ENCODE measurements at places on chromosomes 3 and 15.

DNA sequence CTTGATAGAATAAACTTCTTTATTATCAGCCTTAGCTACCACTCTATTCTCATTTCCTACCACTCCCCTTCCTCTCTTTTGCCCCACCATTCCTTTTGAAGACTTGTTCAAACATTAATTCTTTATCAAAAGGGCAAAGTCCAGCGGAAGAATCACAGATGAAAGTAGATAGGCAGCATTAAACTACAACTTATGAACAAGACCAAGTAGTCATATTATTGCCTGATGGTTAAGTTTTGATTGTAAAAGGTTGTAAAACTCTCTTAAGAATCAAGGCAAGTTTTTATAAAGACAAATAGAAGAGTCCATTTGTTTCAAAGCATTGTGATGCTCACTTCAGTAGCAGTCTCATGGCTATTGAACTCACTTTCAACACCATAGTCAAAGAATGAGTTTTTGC is 22.4 kb upstream of the TGFBR2 start:
- DNase-seq: no peak

- no peak for DNase-seq
Measured at GRCh38 chr3:115633467-115633866, 10.2 kb downstream of the GAP43 start.

DNA sequence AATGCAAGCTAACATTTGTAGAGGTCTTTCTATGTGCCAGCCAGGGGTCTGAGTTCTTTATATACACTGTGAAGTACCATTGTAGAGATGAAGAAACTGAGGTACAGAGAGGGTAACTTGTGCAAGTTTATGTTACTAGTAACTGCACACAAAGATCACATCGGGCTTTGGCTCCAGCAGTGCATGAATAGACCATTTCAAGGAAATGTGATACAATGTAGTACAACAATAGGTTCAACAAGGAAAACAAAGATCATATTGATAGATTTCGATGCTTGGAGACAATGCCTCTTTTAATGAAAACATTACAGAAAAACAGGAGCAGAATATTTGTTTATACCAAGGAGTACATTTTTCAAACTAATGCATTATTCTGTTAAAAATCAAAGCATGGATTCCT is 115.3 kb downstream of the POLR2M start:
- DNase-seq: no peak

DNA sequence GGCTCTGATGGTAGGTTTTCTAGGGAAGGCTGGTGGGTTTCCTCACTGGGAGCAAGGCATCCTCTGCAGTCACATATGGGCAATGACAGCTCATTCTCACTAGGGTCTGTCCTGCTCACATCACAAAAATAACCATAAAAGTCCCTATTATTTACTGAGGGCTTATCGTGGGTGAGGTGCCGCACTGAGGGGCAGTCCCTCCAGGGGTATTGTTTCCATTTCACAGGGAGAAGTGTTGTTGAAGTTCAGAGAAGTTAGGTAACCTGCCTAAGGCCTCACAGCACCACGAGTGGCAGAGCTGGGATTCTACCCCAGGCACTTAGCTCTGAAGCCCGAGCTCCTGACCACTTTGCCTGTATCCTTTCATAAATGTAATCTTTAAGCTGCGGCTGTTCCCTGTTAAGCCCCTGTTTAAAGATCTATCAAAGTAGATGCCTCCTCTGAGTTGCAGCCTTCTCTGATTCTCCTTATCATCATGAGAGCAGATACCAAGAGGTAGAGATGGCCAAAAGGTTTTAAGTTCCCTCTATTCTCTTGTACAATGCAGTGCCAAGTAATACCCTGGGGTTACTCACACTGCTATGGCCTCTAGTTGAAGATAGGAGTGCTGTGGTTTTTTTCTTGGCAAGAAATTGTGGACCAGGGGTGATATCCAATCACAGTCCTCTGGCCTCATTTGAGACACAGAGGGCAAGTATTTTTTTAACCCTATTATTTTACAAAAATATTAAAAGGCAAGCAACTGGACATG is 107.0 kb downstream of the RPLP1 start:
- no peak for DNase-seq

DNA sequence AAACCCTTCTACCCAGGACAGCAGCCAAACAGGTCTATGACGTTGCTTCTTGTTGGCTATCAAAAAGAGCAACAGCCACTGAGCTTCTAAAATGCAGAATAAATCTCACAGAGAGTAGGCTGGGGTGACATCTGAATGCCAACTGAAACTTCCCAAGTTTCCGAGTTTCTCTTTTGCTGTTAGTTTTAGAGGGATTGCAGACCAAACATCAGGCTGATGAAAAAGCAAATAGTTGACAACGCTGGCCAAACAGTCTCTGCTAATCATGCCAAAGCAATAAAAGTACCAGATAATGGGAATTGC is 670 bp upstream of the CBLB start:
- DNase-seq: no peak

GRCh38 chr15:84824260-84825007 is 7.3 kb downstream of the ALPK3 start:
- DNase-seq: no peak
